ENCODE measurements at places on chromosomes 12 and 14. TPM values are rescaled to one million over a fixed set of nuclear protein-coding genes. Genes with fewer than 3 reads are reported as not detected.

- DNase-seq: no peak
Measured at GRCh38 chr14:94780536-94781399, 10.9 kb upstream of the GSC start.

- DNase-seq: peak; percentile 85
Measured at GRCh38 chr12:104456417-104456949, at the start of gene CHST11. CHST11 (plus strand) TSS chr12:104456948.

DNA sequence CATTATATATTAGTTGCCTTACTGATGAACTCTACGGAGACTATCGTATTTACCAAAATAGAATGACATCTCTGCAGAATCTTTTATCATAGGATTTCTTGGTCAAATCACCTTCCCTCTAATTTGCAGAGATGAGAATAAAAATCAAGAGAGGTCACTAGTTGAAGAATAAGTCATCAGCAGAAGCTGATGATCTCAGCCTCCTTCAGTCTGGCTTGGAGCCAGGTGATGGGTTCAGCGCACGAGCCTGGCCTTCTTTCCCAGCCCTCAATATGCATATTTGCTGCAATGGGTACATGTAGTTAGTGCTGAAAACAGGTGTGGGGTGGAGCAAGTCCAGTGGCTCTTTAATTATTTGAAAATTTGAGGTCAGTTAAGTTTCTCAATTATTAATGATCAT lies 19.2 kb upstream of the EMP1 start:
- no peak for DNase-seq

GRCh38 chr14:36556811-36557433 lies 25.5 kb downstream of the NKX2-8 start:
- DNase-seq: peak; percentile 13

Gene AKAP6
- 2.2 TPM for total RNA-seq

- no peak for DNase-seq
Measured at GRCh38 chr14:47619392-47619791, 56.0 kb downstream of the MDGA2 start.

Gene CLEC6A
- total RNA-seq: not detected

DNA sequence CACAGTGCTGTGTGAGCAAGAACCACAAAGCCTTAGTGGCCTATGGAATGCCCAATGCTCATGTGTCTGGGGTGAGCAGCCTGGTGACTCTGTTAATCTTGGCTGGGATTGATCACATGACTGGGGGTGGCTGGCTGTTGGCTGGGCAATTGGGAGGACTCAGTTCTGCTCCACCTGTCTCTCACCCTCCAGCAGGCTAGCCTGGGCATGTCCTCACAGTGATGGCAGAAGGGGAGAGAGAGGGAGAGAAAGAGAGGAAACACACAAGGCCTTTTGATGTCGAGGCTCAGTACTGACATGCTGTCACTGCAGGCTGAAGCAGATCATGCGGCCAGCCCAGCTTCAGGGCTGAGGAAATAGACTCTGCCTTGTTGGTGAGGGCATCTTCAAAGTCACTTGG lies 136.8 kb downstream of the TBX5 start:
- DNase-seq: no peak

GRCh38 chr14:33348510-33348909 lies 409.8 kb downstream of the NPAS3 start:
- no peak for DNase-seq

Gene IRAK3
- total RNA-seq: 21.4 TPM

DNA sequence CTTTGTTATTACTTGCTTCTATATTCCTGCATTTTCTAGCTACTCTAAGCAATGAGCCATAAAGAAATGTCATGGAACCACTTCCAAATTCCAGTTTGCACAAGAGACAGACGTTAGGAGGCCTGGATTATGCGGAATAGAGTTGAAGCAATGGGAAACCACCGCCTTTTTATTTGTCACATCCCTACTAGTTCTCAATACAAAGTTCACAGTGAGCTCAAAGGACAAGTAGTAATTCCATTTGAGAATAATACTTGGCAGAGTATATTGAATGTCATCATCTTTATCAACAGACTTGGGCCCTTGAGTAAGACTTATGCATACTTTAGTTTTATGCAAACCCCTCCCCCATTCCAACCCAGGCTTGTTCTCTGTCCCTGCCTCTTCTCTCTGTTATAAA lies 3.7 kb upstream of the SLC15A5 start:
- peak; percentile 88 for DNase-seq

DNA sequence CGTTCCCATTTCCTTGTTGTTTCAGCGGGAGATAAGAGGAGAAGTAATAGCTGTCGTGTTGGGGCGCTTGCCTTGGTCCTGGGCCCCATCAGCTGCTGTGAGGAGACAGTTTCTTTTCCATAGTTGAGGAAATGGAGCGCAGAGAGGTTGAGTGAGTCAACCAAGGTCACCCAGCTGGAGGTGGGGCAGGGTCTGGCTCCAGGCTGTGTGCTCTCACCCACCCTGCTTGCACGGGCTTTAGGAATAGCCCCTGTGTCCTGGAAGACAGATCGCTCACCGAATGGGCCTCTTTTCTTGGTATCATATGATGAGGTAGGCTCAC lies 165.7 kb upstream of the RTL1 start:
- DNase-seq: no peak

Gene SLC48A1
- total RNA-seq: 25.1 TPM

Gene SMCO2
- total RNA-seq: not detected

DNA sequence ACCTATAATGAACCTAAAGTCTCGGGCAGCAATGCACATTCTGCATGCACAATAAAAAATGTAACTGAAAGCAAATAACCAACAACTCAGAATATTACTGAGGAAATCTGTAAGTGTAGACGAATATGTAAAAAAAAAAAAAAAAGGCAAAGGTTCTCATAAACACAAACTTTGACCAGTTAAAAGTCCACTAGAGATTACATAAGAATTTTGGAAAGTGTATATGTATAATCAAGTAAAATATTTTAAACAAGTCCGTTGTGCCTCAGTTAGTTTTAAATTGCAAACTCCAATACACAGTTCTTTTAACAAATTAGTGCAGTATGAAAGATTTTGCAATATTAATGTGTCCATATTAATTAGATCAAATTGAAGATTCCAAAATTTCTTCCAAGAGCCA lies 35.3 kb upstream of the PAPOLA start:
- no peak for DNase-seq

- no peak for DNase-seq
Measured at GRCh38 chr14:46596236-46596635, 55.3 kb downstream of the RPL10L start.

- DNase-seq: peak; percentile 67
Measured at GRCh38 chr14:75230140-75230792, 48.4 kb upstream of the FOS start.

Gene INHBC
- not detected for total RNA-seq

DNA sequence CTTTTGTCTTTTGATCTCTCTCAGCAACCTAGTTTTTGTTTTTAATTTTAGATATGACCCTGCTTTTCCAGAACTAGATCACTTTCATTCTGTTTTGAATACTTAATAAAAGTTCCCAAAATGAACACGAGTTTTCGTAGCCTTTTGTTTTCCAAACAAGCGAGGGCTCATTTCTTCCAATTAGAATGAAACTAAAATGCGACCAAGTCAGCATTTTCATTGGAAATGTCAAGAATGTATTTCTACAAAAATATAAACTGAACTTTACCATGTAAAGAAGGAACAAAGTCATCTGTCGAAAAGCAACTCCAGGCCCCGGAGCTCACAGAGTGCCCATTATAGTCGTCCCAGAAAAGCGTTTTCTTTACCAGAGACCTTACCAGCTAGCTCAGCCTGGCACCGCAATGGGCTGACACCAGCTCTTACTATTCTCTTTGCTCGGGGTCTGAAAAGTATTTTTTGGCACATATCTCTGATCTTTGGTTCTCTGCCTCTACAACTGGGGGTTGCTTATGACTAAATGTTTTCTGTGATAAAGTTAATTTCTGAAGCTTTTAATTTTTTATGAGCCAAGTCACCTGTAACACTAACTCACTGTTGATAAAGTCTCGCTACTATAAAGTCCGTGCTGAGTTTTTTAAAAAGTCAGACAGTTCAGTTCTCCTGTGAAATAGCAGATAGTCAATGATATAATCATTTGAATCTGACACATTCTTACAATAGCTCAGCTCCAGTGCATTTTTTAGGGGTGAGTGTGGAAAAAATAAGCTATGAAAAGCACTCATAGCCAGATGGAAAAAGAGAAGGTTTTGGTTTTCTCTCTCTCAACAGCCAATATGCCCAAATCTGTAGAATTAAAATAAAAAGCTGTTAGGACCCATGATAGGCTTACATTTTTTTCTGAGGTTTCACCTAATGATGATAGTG lies 43.4 kb downstream of the SAMD4A start:
- DNase-seq: peak; percentile 69

Gene UBE3B
- 28.1 TPM for total RNA-seq

- peak; percentile 54 for DNase-seq
Measured at GRCh38 chr12:69553628-69554248, 31.5 kb upstream of the CCT2 start.

- DNase-seq: no peak
Measured at GRCh38 chr12:42277396-42278127, 39.5 kb upstream of the YAF2 start.

- no peak for DNase-seq
Measured at GRCh38 chr14:59595071-59595470, 18.5 kb upstream of the CCDC175 start.

Gene KRT72
- not detected for total RNA-seq

DNA sequence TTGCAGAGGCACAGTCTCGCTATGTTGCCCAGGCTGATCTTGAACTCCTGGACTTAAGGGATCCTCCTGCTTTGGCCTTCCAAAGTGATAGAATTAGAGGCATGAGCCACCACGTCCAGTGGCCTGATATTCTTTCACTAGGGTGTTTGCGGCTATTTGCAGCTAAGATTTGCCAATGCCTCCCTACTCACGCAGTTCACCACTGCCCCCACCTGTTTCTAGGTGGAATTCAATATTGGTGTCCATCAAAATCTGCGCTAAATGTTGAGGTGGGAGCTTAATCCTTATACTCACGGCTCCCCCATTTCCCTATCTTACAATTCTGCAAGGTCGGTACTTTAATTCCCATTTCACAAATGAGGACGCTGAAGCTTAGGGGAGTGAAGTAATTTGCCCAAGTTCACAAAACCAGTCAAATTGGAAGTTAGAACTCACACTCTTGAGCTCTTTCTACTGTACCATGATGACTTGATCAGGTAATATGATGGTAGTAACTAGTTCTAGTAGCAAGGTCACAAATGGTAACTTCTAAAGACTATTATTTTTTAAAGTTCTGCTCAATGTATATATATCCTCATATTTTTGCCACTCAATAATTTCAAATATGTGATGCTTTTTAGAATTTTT lies 22.1 kb upstream of the LRRC9 start:
- peak; percentile 51 for DNase-seq

Gene SLC15A4
- total RNA-seq: 23.8 TPM

Gene SERPINA10
- total RNA-seq: not detected

- no peak for DNase-seq
Measured at GRCh38 chr14:58873228-58873953, 235.6 kb downstream of the DACT1 start.

DNA sequence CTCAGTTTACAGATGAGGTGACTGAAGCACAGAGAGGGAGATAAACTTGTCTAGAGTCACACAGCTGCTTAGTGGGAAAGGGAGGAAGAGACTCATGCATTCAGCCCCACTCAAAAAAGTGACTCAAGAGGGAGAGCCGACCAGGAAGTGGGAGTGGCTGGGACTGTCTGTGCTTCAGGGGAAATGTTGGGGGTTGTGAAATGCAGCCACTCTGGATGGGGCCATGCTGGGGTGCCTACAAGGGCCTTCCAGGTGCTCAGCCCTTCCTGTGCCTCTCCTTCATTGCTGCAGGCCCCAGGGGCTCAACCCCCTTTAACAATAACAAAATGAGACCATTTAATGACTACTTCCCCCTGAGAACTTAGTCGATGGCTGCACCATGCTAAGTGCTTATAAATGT lies 41.8 kb downstream of the CACNA1C start:
- DNase-seq: no peak

GRCh38 chr12:109716512-109717389 lies 3.1 kb downstream of the FAM222A start:
- DNase-seq: no peak

Gene CLEC4C
- total RNA-seq: not detected

DNA sequence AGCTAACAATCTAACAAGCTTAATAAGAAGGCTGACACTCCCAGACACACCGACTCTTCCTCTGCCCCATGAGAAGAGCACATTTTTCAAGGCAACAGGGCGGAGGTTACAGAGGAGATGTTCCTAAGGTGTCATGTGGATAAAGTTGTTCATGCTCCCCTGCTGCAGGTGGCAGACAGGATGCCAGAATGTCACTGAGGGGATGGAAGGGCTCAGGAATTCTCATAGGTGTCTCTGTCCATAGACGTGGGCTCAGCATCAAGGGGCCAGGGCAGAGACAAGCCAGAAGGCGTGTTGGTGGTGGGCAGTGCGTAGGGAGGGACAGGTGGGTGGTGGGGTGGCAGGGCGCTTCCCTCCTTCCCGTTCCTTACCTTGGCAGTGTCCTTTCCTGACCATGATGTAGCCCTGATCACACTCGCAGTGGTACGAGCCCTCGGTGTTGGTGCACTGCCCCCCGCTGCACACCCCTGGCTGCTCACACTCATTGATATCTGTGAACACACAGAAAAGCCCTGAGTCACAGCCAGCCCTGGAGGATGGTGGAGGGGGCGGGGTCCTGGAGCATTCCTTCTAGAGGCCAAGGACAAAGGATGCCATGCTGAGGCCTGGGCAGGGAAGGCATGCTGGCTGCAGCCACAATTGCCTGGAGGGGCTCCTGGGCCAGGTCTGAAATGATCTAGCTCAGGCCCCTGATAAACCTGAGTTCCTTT lies 23.0 kb downstream of the ISCA2 start:
- no peak for DNase-seq

- no peak for DNase-seq
Measured at GRCh38 chr12:56315249-56315621, 553 bp downstream of the CNPY2 start.

Gene LIN7A
- 6.6 TPM for total RNA-seq

GRCh38 chr14:68238976-68239375 lies 419.4 kb downstream of the RAD51B start:
- DNase-seq: no peak

GRCh38 chr12:82124711-82125380 lies 233.3 kb downstream of the CCDC59 start:
- peak; percentile 38 for DNase-seq

Gene PRH1
- total RNA-seq: 22.4 TPM

Gene TAS2R13
- 7.4 TPM for total RNA-seq

Gene CISTR
- total RNA-seq: not detected

DNA sequence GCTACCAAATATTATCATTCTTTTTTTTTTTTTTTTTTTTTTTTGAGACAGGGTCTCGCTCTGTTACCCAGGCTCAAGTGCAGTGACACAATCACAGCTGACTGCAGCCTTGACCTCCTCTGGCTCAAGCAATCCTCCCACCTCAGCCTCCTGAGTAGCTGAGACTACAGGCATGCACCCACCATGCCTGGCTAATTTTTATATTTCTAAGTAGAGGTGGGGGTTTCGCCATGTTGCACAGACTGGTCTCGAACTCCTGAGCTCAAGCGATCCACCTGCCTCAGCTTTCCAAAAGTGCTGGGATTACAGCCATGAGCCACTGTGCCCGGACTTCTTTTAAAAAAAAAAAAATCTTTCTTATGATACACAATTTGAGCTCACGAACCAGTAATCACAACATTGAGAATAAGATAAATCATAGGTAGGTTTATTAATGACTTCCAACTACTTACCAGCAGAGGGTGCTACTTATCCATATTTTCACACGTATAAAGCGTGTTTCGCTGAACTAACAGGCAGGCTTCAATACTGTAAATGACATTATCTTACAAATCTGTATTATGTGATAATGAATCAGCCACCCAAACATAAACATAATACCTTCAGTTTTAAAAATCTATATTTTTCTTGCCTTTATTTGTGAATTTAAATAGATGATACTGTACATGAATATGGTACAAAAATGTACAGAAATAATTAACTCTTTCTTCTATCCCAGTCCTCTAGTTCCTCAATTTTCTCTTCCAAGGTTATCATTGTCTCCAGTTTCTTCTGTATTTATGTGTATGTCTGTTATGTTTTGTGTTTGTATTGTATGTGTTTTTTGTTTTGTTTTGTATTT lies 42.5 kb upstream of the BCAT1 start:
- DNase-seq: peak; percentile 76
